ENCODE measurements at places on chromosomes 1 and 21.

- DNase-seq: no peak
These were observed 15.9 kb upstream of the S1PR1 start for GRCh38 chr1:101220906-101221305.

DNA sequence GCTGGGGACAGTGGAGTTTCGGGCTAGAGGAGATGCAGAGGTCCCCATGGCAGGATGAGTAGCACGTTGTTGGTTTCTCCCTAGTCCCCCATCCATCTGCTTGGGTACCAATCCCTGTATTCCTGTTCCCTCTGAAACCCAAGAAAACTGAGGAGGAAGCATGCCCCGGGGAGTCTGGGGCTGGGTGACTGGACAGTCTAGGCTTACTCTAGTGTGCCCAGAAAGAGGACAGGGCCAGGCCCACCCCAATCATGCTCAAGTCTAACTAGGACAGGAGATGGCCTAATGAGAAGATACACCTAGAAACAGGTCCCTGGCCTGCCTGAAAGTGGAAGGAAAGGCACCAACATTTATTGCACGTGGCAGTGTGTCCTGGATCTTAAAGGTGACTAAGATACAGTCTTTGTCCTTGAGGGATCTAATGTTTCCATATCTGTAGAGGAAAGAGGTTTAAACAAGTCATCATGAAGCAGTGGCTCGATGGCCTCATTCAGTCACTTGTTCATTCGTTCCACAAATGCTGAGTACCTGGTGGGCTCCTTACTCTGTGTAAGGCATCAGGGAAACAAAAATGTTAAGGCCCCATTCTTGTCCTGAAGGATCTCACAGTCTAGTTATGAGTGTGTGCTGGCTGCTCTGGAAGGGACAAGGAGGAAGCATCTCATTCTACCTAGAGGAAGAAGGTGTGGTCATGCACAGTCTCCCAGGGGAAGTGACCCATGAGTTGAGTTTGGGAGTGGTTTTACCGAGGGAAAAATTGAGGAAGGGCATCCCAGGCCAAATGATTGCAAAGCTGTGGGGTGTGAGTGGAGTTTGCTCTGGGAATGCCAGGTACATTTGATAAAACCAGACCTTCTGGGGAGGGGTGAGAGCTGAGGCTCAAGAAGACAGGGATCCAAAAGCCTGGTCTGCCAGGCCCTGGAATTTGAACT lies 10.0 kb downstream of the CDK18 start:
- DNase-seq: no peak

- DNase-seq: no peak
These were observed 26.6 kb downstream of the NUAK2 start for GRCh38 chr1:205294934-205295333.

DNA sequence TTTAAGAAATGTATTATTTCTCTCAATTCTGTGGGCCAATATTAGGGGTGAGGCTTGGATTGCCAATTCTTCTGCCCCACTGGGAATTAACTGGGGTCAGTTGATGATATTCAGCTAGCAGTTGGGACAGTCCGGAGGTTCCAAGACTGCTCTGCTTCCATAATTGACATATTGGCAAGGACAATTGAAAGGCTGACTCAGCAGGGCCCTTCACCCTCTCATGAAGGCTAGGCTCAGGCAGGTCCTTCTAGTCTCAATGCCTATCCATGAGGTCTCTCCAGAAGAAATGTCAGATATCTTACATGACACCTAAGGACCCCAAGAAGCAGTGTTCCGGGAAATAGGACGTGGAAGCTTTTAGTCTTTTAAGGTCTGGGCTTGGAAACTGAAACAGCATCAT lies 13.3 kb upstream of the RNF11 start:
- no peak for DNase-seq

DNA sequence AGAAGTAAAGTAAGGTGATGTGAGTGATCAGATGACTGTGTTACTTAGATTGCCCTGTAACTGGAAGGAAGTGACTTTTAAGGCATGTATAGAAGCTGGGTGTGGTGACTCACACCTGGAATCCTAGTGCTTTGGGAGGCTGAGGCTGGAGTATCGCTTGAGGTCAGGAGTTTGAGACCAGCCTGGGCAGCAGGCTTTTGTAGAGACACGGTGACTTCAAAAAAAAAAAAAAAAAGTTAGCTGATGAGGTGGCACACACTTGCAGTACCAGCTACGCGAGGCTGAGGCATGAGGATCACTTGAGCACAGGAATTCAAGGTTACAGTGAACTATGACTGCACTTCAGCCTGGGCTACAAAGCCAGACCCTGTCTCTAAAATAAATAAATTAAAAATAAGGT lies 2.3 kb upstream of the USP16 start:
- DNase-seq: no peak

DNA sequence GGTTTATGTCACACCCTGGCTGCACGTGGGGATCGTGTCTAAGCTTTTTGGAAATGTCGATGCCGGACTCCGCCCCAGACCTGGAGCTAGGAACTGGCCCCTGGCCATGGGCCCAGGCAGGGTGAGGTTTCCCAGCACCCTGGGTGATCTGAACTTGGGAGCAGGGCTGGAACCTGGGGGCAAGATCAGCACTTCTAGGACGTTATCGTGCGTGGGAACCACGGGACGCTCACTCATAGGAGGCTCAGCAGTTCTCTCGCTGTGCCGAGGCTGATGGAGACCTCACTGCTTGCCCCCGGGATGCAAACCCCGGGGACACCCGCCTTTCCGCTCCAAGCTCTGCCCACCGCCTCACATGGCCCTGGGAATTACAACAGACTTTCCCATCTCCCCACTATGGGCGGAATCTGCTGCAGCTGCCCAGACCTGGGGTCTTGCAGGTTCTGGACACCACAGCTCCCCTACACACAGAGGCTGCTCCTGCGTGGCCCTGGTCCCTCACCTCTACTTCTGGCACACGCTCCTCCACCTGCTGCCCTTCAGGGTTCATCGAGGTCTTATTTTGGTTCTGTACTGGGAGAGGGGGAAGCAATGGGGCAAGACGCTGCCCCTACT lies 35.9 kb downstream of the COL18A1 start:
- no peak for DNase-seq

- no peak for DNase-seq
These were observed 222.1 kb downstream of the GRIK1 start for GRCh38 chr21:29717659-29718058.
